Heart right ventricle (tissue), 16 donors: ENCODE measurements at places on chromosomes 11 and 22. TPM values are rescaled to one million over a fixed set of nuclear protein-coding genes. Genes with fewer than 3 reads are reported as not detected.

DNA sequence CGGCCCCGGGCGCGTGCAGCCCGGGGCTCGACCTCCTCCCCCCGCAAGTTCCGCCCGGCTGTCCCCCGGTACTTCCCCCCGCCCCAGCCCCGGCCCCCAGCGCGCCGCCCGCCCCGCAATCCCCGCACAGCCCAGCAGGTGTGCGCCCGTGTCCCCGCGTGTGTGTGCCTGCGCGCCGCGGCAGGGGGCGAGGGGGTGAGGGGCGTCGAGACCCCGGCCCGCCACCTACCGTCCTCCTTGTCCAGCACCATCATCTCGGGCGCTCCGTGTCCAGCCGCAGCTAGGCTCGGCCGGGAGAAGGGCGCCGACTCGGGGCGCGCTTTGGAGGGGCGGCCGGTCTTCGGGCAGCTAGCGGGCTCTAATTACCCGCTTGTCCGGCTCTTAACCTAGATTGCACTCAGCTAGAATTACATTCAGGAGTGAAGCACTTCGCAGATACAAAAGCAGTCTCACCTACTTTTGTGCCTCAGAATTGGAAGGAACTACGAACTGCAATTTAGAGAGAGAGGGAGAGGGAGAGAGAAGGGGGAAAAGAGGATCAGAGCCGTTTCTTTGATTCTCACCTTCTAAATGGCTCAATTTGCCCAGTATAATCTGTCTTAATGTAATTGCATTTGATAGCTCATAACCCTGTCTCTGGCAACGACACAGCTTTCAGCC, 439 bp downstream of the LMO1 start:
- peaks cover 10% of the 10 kb centered on the region for H3K4me1 ChIP-seq
- peaks cover 28% of the 10 kb centered on the region for H3K27me3 ChIP-seq
- H3K27ac ChIP-seq = no peak overlapping the region
- no peak for DNase-seq

DNA sequence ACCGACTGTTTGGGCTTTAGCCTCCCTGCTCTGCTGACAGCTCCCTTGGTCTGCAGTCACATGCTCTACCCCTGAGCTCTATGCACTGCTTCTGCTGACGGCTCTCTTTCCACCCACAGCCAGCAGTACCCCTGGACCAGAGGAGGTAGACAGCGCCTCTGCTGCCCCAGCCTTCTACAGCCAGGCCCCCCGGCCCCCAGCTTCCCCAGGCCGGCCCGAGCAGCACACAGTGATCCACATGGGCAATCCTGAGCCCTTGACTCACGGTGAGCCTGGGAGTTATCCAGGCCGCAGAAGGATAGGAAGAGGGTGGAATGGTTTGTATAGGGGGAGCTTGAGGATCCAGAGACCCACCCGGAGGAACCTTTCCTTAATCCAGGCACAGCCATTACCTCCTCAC, 2.8 kb downstream of the ZFPL1 start:
- H3K27me3 ChIP-seq = no peaks in the 10 kb centered on the region
- no peak for DNase-seq
- peaks cover 20% of the 10 kb centered on the region for H3K4me1 ChIP-seq
- H3K27ac ChIP-seq = no peak overlapping the region
- H3K36me3 ChIP-seq = peaks cover 17% of the 10 kb centered on the region

DNA sequence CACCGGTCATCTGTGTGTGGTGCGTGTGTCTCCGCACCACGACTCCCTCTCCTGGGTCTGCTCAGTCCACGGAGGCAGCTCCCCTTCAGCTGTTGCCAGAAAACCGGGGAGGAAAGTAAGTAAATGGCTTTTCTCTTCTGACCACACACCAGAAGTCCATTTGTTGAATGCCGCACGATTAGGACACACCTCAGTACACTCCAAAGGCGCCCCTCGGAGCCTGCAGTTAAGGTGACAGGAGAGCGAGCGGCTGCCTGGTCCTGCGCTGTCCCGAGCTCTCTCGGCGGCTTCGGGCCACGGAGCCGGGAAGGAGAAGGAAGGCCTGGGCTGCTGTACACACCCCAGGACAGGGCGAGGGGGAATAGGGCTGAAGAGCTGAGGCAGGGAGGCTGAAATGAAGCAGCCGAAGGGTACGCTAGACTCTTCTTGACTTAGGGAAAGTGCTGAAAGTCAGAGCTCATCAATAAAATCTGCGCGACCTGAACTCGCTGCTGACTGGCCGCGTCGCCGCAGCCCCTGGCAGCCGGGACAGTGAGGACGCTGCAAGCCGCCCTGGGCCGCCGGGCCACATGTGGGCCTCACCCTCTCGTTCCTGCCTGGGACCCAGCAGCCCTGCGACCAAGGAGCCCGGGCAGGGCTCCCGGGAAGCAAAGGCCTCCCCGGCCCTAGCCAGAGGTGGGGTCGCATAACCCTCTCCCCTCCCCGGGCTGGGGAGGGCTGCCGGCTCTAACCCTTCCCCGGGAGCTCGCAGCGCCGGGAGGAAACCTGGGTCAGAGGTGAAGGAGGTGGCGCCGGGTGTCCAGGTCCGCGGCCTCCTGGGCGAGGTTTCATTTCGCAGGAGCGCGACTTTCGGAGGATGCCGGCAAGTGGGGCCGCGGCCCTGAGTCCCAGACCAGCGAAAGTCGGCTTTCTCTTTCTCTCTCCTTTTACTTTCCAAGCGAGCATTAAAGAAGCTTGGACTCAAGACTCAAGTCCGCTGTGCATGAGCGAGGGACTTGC, 1.6 kb upstream of the PAX6 start:
- H3K27me3 ChIP-seq = peaks cover 99% of the 10 kb centered on the region
- no peak for DNase-seq
- H3K27ac ChIP-seq = no peak overlapping the region
- H3K36me3 ChIP-seq = no peaks in the 10 kb centered on the region

- no peak for DNase-seq
- H3K27ac ChIP-seq = no peak overlapping the region
- H3K4me1 ChIP-seq = peaks cover 31% of the 10 kb centered on the region
- H3K36me3 ChIP-seq = no peaks in the 10 kb centered on the region
- peaks cover 3% of the 10 kb centered on the region for H3K27me3 ChIP-seq
- H3K4me3 ChIP-seq = no peak overlapping the region
These were observed 5.7 kb downstream of the OAF start for GRCh38 chr11:120216426-120217102.

- no peak overlapping the region for H3K4me3 ChIP-seq
- H3K4me1 ChIP-seq = peaks cover 21% of the 10 kb centered on the region
- H3K27me3 ChIP-seq = peaks cover 37% of the 10 kb centered on the region
These were observed 112.8 kb downstream of the WNT7B start for GRCh38 chr22:45863981-45864751.

DNA sequence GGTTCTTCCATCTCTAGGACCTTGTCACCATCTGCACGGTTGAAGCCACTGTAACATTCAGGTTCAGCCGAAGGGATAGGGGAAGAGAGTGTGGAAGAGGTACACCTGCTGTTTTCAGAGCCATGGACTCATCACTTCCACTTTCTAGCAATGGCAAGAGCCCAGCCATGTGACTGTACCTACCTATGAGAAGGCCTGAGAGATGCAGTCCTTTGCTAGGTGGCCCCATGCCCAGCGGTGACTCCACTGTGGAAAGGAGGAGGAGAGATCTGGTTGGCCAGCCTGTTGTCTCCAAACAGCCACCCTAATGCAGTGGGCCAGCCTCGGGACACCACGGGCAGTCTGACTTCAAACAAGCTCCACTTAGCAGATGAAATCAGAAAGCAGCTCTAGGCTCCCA, 16.0 kb downstream of the RASD2 start:
- no peak for DNase-seq
- no peaks in the 10 kb centered on the region for H3K36me3 ChIP-seq
- no peaks in the 10 kb centered on the region for H3K27me3 ChIP-seq
- no peak overlapping the region for H3K4me3 ChIP-seq
- H3K4me1 ChIP-seq = no peaks in the 10 kb centered on the region

DNA sequence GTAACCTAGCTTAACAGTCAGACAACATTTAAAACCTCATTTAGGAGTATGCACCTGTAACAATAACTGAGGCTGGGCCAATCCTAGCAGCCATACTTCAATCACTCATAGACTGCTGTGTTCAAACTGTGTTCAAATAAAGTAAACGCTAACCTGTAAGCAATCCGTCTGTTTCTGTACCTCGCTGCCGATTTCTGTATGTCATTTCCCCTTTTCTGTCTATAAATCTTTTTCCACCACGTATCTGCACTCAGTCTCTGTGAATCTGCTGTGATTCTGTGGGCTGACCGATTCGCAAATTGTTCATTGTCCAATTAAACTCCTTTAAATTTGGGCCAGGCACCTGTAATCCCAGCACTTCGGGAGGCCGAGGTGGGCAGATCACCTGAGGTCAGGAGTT, 12.3 kb downstream of the APOBEC3H start:
- H3K4me1 ChIP-seq = no peaks in the 10 kb centered on the region
- no peak overlapping the region for H3K27ac ChIP-seq
- H3K4me3 ChIP-seq = no peak overlapping the region
- no peaks in the 10 kb centered on the region for H3K36me3 ChIP-seq

- H3K4me3 ChIP-seq = peak overlapping the region; percentile 44
- H3K27ac ChIP-seq = no peak overlapping the region
- peaks cover 14% of the 10 kb centered on the region for H3K4me1 ChIP-seq
- no peak for DNase-seq
These were observed 105.3 kb upstream of the HSD17B12 start for GRCh38 chr11:43574949-43575912.

- no peak for DNase-seq
- no peak overlapping the region for H3K4me3 ChIP-seq
- no peak overlapping the region for H3K27ac ChIP-seq
- no peaks in the 10 kb centered on the region for H3K4me1 ChIP-seq
- H3K27me3 ChIP-seq = no peaks in the 10 kb centered on the region
- H3K36me3 ChIP-seq = no peaks in the 10 kb centered on the region
These were observed 9.0 kb upstream of the OR6M1 start for GRCh38 chr11:123815122-123815521.

GRCh38 chr11:36783808-36784207, 185.8 kb upstream of the RAG2 start:
- no peaks in the 10 kb centered on the region for H3K36me3 ChIP-seq
- no peak overlapping the region for H3K4me3 ChIP-seq
- H3K27ac ChIP-seq = no peak overlapping the region
- no peak for DNase-seq
- no peaks in the 10 kb centered on the region for H3K4me1 ChIP-seq

DNA sequence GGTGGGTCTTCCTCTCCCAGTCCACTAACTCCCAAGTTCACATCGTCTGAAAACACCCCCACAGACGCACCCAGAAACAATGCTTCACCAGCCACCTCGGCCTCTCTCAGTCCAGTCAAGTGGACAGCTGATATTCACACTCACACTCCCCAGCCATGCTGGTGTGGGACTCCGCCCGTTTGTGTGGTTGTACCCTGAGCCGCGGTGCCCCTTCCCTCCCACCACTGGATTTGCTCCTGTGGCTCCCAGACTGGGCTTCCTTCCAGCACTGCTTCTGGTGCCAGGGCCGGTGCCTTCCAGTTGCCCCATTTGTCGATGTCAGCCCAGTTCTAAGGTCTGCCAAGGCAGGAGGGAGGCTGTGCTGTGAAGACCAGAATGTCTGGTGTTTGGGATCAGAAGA, 37.9 kb upstream of the PLET1 start:
- H3K27me3 ChIP-seq = no peaks in the 10 kb centered on the region
- peak; percentile 62 for DNase-seq
- H3K4me3 ChIP-seq = no peak overlapping the region
- peaks cover 4% of the 10 kb centered on the region for H3K4me1 ChIP-seq

DNA sequence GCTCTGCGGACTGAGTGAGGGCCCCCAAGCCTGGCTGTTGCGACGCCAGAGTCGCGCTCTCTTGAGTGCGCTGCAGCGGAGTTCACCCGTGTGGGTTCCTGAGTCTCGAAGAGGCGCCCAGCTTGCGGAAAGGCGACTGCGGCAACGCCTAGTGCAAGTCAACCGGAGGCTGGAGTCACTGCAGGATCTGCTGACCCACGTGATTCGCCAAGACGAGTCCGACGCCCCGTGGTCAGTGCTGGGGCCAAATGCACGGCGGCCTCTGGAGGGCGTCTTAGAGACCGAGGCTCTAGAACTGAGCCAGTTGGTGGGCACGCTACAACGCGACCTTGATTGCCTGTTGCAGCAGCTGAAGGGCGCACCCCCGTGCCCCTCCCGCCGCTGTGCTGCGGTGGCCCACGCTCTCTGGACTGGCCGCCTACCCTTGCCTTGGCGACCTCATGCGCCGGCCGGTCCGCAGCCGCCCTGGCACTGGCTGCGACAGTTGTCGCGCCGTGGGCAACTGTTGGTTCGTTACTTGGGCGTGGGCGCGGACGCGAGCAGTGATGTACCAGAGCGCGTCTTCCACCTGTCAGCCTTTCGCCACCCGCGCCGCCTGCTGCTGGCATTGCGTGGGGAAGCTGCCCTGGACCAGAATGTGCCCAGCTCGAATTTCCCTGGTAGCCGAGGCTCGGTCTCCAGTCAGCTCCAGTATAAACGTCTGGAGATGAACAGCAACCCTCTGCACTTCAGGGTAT, 32.6 kb downstream of the RRP8 start:
- DNase-seq = no peak
- H3K36me3 ChIP-seq = no peaks in the 10 kb centered on the region
- H3K4me3 ChIP-seq = no peak overlapping the region
- H3K27ac ChIP-seq = no peak overlapping the region

DNA sequence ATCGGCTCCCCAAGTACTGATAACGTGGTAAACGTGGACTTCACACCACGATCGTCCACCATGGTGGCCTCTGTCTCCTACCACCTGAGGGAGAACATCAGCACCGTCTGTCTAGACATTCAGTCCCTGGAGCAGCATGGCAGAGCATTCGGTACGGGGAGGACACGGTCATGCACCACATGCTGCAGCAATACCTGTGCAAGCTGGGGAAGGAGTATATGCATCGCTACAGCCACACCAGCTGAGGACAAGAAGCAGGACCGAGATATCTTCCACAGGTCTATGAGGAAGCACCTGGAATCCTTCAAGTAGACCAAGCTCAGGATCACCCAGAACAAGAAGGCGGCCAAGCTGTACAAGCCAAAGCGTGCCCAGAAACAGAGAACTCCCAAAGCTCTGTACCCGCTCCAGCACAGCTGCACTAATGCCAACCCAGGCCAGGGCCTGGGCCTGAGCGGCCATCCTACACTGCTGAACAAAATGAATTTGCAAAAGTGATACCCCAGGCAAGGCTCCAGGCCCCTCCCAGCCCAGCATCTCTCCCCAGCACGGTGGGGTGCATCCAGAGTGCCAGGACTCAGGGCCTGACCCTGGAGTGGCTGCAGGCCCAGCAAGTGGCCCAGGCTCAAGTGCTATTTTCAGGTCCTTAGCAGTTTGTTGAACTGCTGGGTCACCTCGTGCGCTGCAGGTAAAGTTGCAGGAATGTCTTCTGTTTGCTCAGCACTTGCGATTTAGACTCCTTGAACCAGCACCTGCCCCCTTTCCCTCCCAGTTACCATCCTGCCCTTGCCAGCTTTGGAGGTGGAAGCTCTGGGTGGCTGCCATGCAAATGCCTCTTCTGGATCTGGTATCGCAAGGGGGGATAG, 119.3 kb upstream of the SERPIND1 start:
- H3K27me3 ChIP-seq = no peaks in the 10 kb centered on the region
- H3K27ac ChIP-seq = no peak overlapping the region
- H3K4me1 ChIP-seq = no peaks in the 10 kb centered on the region
- H3K4me3 ChIP-seq = no peak overlapping the region
- DNase-seq = no peak

GRCh38 chr22:46006379-46007002, 29.5 kb upstream of the WNT7B start:
- H3K4me3 ChIP-seq = no peak overlapping the region
- no peaks in the 10 kb centered on the region for H3K27me3 ChIP-seq
- H3K4me1 ChIP-seq = peaks cover 49% of the 10 kb centered on the region
- DNase-seq = peak; percentile 96

Gene IL17REL
- total RNA-seq = not detected

Gene RAG1
- total RNA-seq = 2.1 TPM

Gene WBP2NL
- 0.09 TPM for total RNA-seq

Gene RAB36
- 1.00 TPM for total RNA-seq
